ENCODE measurements at places on chromosomes 13 and 19.
A peak's percentile ranks its signal among the peaks of the same experiment; 100 is the strongest.

- no peak for DNase-seq
Measured at GRCh38 chr19:50803633-50804419, 13.6 kb downstream of the ACP4 start.

DNA sequence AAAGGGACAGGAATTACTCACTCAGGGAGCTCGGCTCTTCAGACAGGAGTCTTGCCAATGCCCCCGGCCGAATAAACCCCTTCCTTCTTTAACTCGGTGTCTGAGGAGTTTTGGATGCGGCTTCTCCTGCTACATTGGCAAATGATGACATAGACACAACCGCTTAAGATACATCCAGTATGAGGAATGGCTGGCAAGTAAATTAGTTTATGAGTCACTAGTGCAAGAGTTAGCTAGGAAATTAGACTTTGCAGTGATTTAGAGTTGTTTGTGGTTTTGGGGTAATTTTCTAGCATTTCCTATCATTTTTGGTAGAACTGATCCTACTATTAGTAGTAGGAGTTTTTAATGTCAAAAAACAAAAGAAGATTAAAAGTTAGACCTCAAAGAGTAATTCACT is 166.2 kb downstream of the SLITRK1 start:
- DNase-seq = no peak

DNA sequence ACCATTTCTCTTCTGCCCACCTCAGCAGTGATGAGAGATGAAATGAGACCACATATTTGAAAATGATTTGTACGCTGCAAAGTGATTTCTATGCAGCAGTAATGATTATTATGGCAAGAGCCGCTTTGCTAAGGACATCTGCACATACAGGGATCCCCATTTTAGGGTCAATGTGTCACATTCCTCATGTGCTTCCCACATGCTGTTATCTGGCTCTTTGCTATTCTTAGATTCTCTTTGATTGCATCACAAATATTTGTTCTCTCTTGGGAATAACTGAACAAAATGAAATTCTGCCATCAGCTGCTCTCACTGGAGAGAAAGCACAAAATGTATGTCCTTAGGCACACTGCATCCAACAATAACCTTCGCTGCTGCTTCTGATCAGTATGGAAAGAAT is 209.5 kb upstream of the IPO5 start:
- no peak for DNase-seq

DNA sequence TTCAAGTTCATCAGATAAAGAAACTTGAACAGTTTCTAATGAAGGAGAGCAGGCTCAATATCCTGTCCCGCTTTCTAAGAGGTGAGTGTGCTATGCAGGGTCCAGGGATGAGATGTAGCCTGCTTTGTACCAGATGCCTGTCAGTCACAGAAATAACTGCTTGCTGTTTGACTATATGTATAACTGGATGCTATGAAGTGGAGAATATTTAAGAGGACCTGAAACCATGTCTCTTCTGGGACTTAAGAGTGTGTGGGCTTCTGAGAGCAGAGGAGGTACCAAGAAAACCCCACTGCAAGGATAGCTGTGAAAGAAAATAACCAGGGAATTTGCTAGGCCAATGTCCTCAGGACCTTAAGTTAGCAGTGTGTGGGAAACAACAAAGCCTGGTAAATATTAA is 246.3 kb upstream of the RFC3 start:
- DNase-seq = no peak

GRCh38 chr13:112142401-112142930 is 75.5 kb downstream of the SOX1 start:
- no peak for DNase-seq

- DNase-seq = no peak
Measured at GRCh38 chr19:19181488-19181998, 10.4 kb downstream of the BORCS8 start.

- no peak for DNase-seq
Measured at GRCh38 chr13:88459331-88459730, 788.2 kb downstream of the SLITRK5 start.

GRCh38 chr13:97057176-97057575 is 62.9 kb upstream of the OXGR1 start:
- no peak for DNase-seq

GRCh38 chr19:19627621-19628500 is at the start of gene LPAR2:
TSS of gene LPAR2 (minus strand) at chr19:19628220. CDS start at chr19:19627275, 945 bp downstream.
- peak; percentile 54 for DNase-seq

- no peak for DNase-seq
Measured at GRCh38 chr13:73778242-73778864, 355.9 kb downstream of the KLF12 start.

DNA sequence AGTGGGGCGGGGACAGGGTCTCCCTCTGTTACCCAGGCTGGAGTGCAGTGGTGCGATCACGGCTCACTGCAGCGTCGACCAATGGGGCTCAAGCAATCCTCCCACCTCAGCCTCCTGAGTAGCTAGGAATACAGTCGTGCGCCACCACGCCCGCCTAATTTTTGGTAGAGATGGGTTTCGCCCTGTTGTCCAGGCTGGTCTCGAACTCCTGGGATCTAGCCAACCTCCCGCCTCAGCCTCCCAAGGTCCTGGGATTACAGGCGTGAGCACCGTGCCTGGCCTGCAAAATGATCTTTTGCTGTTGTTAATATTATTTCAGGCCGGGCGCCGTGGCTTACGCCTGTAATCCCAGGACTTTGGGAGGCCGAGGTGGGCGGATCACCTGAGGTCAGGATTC is 621 bp upstream of the TGDS start:
- DNase-seq = no peak

DNA sequence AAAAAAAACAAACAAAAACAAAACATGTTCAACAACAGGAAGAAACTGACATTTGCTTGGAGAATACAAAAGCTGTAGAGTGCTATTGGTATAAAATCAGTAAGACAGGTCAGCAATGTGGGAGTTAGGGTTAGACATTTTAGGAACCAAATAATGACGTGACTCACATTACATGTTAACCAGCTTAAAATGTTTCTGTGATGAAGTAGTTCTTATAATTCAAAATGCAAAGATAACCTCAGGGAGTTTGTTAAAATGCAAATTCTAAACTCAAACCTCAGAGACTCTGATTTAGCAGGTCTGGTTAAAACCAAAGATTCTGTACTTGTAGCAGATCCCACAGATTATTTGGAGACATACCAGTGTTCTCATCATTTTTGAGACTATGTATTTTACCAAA is 549.4 kb upstream of the SLITRK1 start:
- no peak for DNase-seq

DNA sequence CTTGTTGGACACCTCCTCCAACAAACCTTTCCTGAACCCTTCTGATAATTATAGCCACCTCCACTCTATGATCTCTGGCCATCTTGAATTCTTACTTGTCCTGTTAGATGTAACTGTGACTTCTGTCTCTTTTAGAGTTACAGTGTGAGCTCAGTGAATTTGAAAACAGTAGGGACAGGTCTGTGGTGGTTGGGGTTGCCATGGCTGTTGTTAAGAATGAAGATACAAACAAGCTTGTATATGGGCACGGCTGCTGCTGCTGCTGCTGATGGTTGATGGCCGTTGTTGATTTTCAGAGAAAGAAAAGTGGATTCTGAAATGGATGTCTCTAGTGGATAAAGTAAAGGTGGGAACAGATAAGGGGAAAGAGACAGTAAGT is 101.5 kb downstream of the STARD13 start:
- no peak for DNase-seq

- DNase-seq = no peak
Measured at GRCh38 chr13:37382146-37382545, 216.4 kb downstream of the POSTN start.

DNA sequence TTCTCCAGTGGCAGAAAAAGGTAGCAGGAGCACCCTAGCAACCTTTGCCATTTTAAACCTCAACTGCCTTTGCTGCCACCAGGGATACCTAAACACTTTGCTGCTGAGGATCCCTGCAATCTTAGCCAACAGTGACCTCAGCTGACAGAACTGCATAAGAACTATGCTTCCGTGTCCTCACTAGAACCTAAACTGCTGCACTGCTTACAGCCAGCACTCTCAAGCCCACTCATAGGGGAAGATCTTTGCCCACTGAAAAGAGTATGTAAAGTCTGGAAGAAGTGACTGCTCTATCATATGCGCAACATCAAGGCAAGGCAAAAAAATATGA is 270.0 kb upstream of the PCDH20 start:
- DNase-seq = no peak

GRCh38 chr19:49533551-49534488 is 6.0 kb downstream of the RCN3 start:
- peak; percentile 79 for DNase-seq

DNA sequence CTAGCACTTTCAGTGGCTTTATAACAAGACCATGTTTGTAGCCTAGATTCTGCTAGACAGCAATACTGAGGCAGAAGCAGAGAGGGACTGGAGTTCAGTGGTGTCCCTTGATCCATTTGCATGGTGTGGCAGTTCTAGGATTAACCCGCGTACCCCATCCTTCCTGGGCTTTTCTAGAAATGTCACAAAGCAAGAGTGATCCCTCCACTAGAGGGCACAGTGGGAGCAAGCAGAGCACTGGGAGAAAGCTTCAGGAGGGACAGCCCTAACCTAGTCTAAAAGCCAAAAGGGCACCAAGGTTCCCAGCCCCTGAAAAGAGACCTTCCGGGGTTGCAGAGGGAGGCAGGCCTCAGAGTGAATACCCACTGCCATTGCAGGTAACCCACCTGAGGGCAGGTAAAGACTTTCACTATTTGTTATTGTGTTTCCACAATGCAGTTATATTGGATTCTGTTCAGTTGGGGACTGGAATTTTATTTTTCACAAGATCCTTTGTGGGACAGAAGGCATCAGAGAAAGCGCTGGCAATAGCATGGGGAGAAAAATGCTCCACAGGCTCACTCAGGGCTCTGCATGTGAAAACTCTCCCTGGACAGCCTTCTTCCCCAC is 170.6 kb downstream of the FLT1 start:
- peak; percentile 22 for DNase-seq

DNA sequence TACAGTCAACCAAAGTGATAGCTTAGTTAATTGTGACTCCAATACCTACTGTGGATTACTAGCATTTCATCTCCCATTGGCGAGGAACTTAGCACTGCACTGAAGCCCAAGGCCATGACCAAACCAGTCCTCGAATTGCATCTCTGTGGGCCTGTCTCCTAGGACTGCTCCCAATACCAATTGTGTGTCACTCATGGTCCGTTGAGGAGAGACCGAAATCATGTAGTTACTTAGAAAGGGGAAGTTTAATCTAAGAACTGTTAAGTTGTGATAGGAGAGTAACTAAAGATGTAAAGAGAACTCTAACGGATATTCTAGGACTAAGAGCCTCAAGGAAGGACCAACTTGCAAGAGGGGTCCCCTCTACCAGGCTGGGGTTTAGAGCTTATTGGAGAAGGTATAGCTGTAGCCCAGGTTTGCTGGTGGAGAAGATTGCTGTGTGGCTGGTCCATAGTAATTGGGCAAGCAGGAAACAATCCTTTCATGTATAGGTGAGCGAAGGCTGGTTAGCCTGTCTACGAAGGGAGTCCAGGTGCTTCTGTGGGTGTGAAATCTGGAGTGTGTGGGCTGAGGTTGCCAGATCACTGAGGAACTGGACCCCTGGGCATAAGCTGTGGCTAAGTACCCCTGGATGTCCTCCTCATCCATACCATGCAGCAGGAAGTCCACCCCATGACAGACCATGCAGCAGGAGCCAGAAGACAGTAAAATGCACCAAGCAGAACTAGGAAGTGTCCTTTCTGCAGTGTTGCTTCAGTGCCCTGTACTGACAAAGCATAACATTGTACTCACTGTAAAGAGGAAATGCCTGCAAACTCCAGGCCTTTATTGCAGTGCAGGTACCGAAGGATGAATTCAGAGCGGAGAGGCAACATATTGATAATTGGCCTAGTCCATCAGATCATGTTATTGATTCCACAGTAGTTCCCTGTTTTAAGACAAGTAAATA is 30.8 kb downstream of the DNAJC3 start:
- DNase-seq = no peak

- no peak for DNase-seq
Measured at GRCh38 chr13:50171590-50172282, 156.5 kb downstream of the KCNRG start.

DNA sequence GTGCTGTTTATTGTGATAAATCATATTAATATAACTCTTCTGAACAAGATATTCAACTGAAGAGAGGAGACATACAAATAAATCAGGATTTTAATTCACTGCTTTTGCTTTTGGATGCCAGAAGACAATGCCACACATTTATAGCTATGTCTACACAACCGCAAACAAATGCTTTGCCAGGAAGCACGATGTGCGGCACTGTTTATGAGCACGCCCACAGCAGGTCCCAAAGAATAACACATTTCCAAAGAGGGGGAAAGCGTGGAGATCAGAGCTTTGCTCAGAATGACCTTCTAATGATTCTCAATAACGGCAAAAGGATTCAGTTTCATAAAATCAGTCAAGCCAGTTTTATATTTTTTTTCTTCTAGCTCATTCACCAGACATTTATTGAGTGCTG is 16.7 kb downstream of the FAM216B start:
- DNase-seq = no peak

DNA sequence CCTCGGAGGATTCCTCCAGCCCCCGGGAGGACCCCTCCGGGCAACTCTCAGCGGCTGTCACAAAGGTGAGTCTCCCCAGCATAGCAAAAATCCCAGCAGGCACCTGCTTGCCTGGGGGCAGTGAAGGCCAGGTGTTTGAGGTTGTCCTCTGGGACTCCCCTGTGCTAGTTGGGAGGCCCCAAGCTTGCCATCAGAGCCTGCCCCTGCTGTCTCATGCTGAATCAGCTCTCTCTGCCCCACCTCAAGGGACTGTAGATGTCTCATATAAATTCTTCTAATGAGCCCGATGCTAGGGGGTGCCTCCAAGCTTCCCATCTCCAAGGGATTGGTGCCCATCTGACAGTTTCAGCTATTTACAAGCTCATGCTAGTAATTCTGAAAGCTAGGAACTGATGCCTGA is 53.6 kb downstream of the NWD1 start:
- DNase-seq = no peak

DNA sequence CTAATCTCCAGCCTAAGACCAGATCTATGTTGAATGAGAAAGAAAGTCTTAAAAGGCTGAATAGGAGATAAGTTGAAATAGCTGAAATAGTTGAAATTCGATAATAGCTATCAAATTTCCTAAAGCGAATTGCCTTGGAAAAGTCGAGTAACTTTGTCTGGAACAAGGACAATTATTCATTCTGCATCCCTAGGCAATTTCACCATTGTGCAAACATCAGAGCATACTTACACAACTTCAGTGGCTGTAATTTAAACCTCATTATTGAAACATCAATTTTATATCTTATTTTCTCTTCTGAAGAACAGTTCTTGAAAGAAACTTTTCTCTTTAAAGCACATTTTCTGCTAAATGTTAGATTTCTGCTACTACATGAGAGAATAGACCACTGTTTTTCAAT is 13.6 kb downstream of the TNFSF13B start:
- no peak for DNase-seq

All from stimulated activated CD4-positive, alpha-beta T cell treated with anti-CD3 and anti-CD28 coated beads, Interleukin-4, amount 100 ng/mL, for 48 hours (primary cell).